ENCODE measurements at places on chromosomes 2 and 18. TPM values are rescaled to one million over a fixed set of nuclear protein-coding genes. Genes with fewer than 3 reads are reported as not detected.

The COL4A3 gene
- 0.65 TPM for total RNA-seq

The MAB21L4 gene
- total RNA-seq, result not detected

The CSRNP3 gene
- not detected for total RNA-seq

The CUL3 gene
- 68.8 TPM for total RNA-seq

The C2orf80 gene
- total RNA-seq, result not detected

The SLC14A1 gene
- not detected for total RNA-seq

The PLA2R1 gene
- total RNA-seq, result 2.6 TPM

The DOCK10 gene
- 46.7 TPM for total RNA-seq

The COL5A2 gene
- 87.6 TPM for total RNA-seq

The PAIP2B gene
- total RNA-seq, result 0.34 TPM

The RRM2 gene
- 195 TPM for total RNA-seq

The RNF149 gene
- 34.1 TPM for total RNA-seq

Data from A549 treated with CpdA at 1 μM for 4 hours (cell line).